ENCODE measurements at places on chromosomes 3 and 15. TPM values are rescaled to one million over a fixed set of nuclear protein-coding genes. Genes with fewer than 3 reads are reported as not detected.

GRCh38 chr3:140031170-140031569, 96.2 kb downstream of the CLSTN2 start:
- no peaks in the 10 kb centered on the region for H3K27me3 ChIP-seq
- no peak overlapping the region for H3K27ac ChIP-seq
- no peaks in the 10 kb centered on the region for H3K36me3 ChIP-seq
- no peak overlapping the region for H3K4me3 ChIP-seq
- no peaks in the 10 kb centered on the region for H3K4me1 ChIP-seq
- DNase-seq, result no peak

DNA sequence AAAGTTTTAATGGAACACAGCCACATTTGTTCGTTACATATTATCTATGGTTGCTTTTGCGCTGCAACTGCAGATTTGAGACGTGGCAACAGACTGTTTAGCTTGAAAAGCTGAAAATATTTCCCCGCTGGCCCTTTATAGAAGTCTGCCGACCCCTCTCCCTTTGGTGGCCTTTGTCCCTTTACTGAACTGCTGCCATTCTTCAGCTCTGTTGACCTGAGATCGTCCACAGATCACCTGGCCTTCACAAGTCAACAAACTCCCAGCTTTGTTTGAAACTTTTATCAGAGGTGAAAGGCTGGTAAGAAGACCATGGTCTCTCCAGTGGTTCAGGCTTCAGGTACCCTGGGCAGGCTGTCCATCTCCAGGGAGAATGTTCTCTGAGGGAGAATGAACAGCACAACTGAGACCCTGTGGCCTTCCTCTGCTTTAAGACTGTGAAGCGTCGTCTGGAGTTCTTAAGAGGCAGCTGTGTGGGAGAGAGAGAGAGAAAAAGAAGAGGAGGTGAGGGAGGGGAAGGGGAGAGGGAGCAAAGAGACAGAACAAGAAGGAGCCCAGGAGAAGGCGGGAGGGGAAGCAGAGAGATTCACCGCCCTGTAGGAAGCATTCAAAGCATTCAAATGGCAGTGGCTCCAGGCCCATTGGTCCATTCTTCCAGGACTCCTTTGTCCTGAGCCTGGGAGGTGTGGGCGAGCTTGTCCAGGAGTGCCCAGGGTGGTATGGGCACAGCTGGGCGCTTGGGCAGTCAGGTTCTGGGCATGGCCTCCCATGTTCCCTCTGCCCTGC, 53.7 kb upstream of the INSYN1 start:
- H3K4me1 ChIP-seq, result peaks cover 26% of the 10 kb centered on the region
- H3K27me3 ChIP-seq, result no peaks in the 10 kb centered on the region
- no peak for DNase-seq
- no peak overlapping the region for H3K4me3 ChIP-seq
- H3K36me3 ChIP-seq, result no peaks in the 10 kb centered on the region
- no peak overlapping the region for H3K27ac ChIP-seq

- no peaks in the 10 kb centered on the region for H3K36me3 ChIP-seq
- H3K27me3 ChIP-seq, result no peaks in the 10 kb centered on the region
- peaks cover 23% of the 10 kb centered on the region for H3K4me1 ChIP-seq
- no peak for DNase-seq
Observed at GRCh38 chr3:122957707-122958689, 69.6 kb downstream of the SEMA5B start.

ZBBX gene
- total RNA-seq, result not detected

Measured in esophagus muscularis mucosa (tissue), 4 donors.